ENCODE measurements at places on chromosomes 4 and X.

GRCh38 chrX:7372825-7373525, 225.0 kb upstream of the PUDP start:
- DNase-seq = no peak

DNA sequence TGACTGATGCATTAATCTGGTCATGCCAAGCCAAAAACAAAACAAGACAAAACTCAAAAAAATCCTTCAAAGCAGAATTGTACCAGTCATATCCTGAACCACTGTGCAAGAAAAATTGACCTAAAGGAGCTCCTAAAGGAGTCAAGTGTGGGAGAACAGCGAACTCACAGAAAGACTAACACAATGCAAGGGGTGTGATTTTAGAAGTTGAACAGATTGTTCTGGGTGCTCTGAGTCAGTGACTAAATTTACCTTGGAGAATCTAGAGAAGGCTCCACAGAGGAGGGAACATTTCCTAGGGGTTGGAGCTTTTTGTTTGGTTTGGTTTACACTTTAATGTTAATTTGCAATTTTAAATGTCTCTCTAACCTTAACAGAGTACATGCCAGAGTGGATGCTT, 48.9 kb upstream of the PHF8 start:
- DNase-seq = no peak

DNA sequence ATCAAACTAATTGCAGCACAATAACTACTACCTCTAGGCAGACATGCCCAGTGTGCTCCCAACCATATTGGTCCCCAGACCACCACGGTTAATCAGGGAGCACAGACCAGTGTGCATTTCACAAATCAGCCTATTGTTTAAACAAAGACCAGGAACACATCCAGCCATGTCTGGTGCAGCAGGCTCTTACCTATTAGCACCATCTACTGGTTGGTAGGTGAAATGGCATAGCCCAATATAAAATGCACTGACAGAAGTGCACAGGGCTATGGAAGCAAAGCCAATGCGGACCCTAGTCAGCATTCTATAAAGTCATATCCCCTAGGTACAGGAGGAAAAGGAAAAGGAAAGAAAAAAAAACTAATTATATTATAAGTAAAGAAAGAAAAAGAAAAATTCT, 15.5 kb upstream of the CYLC1 start:
- DNase-seq = no peak

DNA sequence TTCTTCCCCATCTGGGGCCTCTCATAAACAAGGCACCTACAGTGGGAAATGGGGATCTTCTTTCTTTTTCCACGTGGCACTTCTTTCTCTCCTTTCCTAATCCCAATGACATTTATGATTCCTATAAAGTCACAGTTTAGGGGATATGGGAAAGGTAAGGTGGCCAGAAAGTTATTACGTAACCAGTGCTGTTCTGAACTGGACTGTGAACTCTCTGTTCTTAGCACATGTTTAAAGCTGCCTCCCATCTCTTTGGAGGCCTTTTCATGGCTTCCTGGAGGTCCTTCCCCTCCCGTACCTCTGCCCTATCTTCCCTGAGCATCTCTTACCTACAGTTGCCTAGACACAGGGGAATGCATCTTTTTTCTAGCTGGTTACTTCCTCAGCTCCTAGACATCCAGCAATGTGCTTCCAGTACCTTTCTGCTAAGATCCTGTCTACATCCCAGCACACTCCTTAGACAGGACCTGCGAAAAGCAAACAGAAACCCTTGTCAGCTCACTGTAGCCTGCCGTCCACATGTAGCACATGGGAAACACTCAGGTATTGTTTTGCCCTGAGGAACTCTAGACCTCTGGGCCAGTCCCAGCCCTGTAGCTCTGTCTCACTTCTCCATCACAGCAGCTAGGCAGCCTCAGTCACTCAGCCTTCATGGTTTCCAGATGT, 195.4 kb downstream of the NWD2 start:
- no peak for DNase-seq
